ENCODE measurements at places on chromosomes 13 and 19. TPM values are rescaled to one million over a fixed set of nuclear protein-coding genes. Genes with fewer than 3 reads are reported as not detected.

- no peaks in the 10 kb centered on the region for H3K36me3 ChIP-seq
- H3K27ac ChIP-seq = no peak overlapping the region
- no peak for DNase-seq
- no peaks in the 10 kb centered on the region for H3K27me3 ChIP-seq
- no peak overlapping the region for H3K4me3 ChIP-seq
Measured at GRCh38 chr13:47017476-47017875, 120.6 kb upstream of the HTR2A start.

- DNase-seq = no peak
- H3K27me3 ChIP-seq = no peaks in the 10 kb centered on the region
- peaks cover 4% of the 10 kb centered on the region for H3K4me1 ChIP-seq
- H3K4me3 ChIP-seq = no peak overlapping the region
Measured at GRCh38 chr13:49652355-49653305, 24.3 kb downstream of the ARL11 start.

DNA sequence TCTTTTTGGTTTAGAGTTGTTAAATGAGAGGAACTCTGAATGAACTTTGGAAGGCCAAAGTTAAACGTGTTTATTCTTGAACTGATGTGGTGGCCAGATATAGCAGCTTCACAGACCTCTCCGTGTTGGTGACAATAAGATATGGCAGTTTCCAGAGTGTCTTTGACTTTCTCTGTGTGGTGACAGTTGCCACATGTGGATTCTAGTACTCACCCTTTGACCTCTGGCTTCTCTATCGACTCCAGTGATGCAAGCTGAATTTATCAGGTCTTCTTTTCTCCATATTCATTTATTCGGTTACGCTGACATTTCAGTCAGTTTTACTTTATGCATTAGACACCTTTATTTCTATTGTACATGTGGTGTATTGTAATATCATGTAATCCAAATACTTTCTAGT is 1469.5 kb downstream of the SLITRK1 start:
- H3K4me3 ChIP-seq = no peak overlapping the region
- no peak overlapping the region for H3K27ac ChIP-seq
- no peaks in the 10 kb centered on the region for H3K36me3 ChIP-seq
- H3K27me3 ChIP-seq = no peaks in the 10 kb centered on the region

- H3K36me3 ChIP-seq = no peaks in the 10 kb centered on the region
- peaks cover 4% of the 10 kb centered on the region for H3K4me1 ChIP-seq
- no peak overlapping the region for H3K27ac ChIP-seq
- no peak overlapping the region for H3K4me3 ChIP-seq
Measured at GRCh38 chr19:18021121-18021755, 13.3 kb downstream of the ARRDC2 start.

ZNF610 gene
- 18.0 TPM for total RNA-seq

- no peaks in the 10 kb centered on the region for H3K36me3 ChIP-seq
- no peak overlapping the region for H3K27ac ChIP-seq
- no peak for DNase-seq
Measured at GRCh38 chr13:94112227-94112626, 367.3 kb downstream of the DCT start.
